ENCODE measurements at places on chromosomes 3 and 15. TPM values are rescaled to one million over a fixed set of nuclear protein-coding genes. Genes with fewer than 3 reads are reported as not detected.

GRCh38 chr3:30510596-30510995 lies 95.8 kb upstream of the TGFBR2 start:
- peaks cover 2% of the 10 kb centered on the region for H3K36me3 ChIP-seq
- peaks cover 3% of the 10 kb centered on the region for H3K4me1 ChIP-seq
- no peaks in the 10 kb centered on the region for H3K27me3 ChIP-seq

GRCh38 chr3:157111518-157111917 lies 48.4 kb downstream of the CCNL1 start:
- H3K36me3 ChIP-seq, result no peaks in the 10 kb centered on the region
- no peaks in the 10 kb centered on the region for H3K27me3 ChIP-seq
- DNase-seq, result no peak
- H3K4me1 ChIP-seq, result peaks cover 17% of the 10 kb centered on the region
- H3K27ac ChIP-seq, result no peak overlapping the region

DNA sequence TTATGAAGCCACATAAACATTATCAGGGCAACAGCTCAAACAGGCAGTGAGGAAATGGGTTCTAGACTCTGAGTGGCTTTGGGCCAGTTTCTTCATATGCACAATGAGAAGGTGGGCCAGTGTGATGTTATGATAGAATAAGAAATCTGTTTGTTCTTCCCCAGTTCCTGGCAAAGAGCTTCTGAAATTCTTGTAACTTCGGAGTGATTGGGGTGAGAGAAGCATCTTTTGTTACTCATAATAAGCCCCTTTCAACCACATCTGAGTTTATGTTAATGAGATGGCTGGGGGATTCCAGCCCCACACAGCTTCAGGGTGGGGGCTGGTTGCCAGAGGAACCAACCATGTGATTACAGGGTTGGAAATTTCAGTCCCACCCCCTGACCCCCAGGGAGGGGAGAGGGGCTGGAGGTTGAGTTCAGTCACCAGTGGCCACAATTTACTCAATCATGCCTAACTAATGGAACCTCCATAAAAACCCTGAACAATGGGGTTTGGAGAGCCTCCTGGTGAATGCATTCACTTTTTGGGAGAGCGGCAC lies 57.0 kb upstream of the FRMD4B start:
- peaks cover 11% of the 10 kb centered on the region for H3K27me3 ChIP-seq
- H3K4me3 ChIP-seq, result no peak overlapping the region
- no peaks in the 10 kb centered on the region for H3K36me3 ChIP-seq
- peaks cover 5% of the 10 kb centered on the region for H3K4me1 ChIP-seq
- no peak for DNase-seq

DNA sequence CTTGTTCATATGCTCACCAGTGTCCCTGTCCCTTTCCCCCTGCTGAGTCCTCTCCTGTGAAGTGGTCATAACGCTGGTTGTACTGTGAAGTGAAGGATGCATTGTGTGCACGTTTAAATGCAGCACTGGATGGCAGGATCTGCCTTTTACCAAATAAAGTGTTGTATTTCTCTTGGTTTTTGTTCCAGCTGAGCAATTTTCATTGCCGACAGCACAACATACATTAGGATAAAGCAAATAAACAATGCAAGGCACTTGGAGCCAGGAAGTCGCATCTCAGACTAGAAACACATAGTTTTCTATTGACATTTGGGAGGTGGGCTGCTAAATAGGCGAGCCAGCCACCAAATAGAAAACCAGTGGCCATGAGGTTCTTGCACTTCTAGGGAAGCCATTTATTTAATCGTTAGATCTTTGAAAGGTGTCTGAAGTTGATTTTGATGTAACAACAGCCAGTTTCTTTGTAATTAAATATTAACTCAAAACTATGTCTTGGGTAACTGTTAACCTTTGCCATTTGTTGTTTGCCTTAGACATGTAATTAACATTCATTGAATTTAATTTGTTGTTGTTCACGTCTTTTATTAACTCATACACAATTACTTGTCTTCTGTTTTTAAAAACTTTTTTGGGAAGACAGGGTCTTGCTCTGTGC lies 185.3 kb downstream of the FNDC3B start:
- DNase-seq, result no peak
- H3K27me3 ChIP-seq, result no peaks in the 10 kb centered on the region
- H3K4me3 ChIP-seq, result no peak overlapping the region
- no peaks in the 10 kb centered on the region for H3K4me1 ChIP-seq
- H3K27ac ChIP-seq, result no peak overlapping the region
- peaks cover under 1% of the 10 kb centered on the region for H3K36me3 ChIP-seq

GRCh38 chr3:57060089-57060821 lies at the start of gene SPATA12:
SPATA12 (plus strand) TSS chr3:57060664; CDS start chr3:57073695, 13,031 bp downstream.
- no peak within 1 kb of the TSS for H3K27ac ChIP-seq
- no peak for DNase-seq
- no peak within 1 kb of the TSS for H3K4me3 ChIP-seq
- H3K4me1 ChIP-seq, result peaks cover 7% of the 10 kb centered on the region
- H3K27me3 ChIP-seq, result peaks cover 9% of the 10 kb centered on the region
- H3K36me3 ChIP-seq, result no peaks in the 10 kb centered on the region

DNA sequence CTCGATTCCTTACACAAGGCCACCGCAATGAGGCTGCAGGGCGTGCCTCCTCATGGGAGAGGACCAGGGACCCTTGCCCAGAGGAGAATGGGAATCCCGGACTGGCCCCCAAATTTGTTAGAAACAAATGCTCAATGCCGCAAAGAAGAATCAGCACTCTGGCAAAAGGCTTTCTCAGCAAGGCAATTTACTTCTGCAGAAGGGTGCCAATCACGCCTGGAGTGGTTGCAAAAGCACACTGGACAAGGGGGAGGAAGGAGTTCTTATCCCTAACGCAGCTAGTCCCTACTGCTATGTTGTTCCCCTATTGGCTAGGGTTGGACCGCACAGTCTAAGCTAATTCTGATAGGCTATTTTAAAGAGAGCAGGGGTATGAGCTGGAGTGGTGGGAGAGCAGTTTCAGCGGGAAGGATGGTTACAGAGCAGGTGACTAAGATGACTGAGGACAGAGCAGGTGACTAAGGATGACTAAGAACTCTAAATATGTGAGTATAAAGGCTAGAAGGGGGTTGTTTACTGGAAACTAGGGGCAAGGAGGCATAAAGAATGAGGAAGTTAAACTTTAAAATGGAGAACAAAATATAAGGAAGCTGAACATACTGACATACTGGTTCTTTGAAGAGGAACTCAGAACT lies 48.5 kb downstream of the KATNBL1 start:
- no peaks in the 10 kb centered on the region for H3K4me1 ChIP-seq
- H3K27me3 ChIP-seq, result no peaks in the 10 kb centered on the region
- no peak overlapping the region for H3K27ac ChIP-seq
- peaks cover 80% of the 10 kb centered on the region for H3K36me3 ChIP-seq
- H3K4me3 ChIP-seq, result no peak overlapping the region
- no peak for DNase-seq

DNA sequence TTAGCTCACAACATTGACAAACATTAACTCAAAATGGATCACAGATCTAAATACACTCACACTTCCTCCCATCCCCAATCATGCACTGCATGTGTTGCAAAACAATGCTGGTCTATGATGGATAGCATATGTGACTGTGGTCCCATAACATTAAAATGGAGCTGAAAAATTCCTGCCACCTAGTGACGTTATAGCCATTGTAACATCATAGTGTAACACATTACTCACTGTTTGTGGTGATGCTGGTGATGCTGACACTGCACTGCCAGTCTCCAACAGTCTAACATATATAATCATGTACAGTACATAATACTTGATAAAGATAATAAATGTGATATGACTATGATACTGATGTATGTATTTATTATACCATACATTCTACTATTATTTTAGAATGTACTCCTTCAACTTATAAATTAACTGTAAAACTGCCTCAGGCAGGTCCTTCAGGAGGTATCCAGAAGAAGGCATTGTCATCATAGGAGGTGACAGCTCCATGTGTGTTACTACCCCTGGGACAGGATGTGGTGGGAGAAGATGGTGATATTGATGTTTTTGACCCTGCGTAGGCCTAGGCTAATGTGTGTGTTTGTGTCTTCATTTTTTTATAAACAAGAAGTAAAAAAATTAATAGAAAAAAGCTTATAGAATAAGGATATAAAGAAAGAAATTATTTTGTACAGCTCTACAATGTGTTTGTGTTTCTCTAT lies 41.3 kb downstream of the TXNRD3 start:
- peaks cover 2% of the 10 kb centered on the region for H3K36me3 ChIP-seq
- no peak overlapping the region for H3K4me3 ChIP-seq
- peaks cover 27% of the 10 kb centered on the region for H3K4me1 ChIP-seq
- H3K27me3 ChIP-seq, result no peaks in the 10 kb centered on the region
- peak overlapping the region; percentile 38 for H3K27ac ChIP-seq
- DNase-seq, result no peak

- no peak overlapping the region for H3K27ac ChIP-seq
- no peaks in the 10 kb centered on the region for H3K27me3 ChIP-seq
- H3K4me3 ChIP-seq, result no peak overlapping the region
- no peaks in the 10 kb centered on the region for H3K36me3 ChIP-seq
Observed at GRCh38 chr3:81349816-81350340, 411.6 kb downstream of the GBE1 start.

GRCh38 chr3:4907643-4908432 lies 71.4 kb upstream of the BHLHE40 start:
- peak overlapping the region; percentile 73 for H3K27ac ChIP-seq
- H3K4me1 ChIP-seq, result peaks cover 59% of the 10 kb centered on the region
- H3K36me3 ChIP-seq, result peaks cover 14% of the 10 kb centered on the region
- H3K27me3 ChIP-seq, result no peaks in the 10 kb centered on the region
- H3K4me3 ChIP-seq, result no peak overlapping the region

Gene NEO1
- 5.4 TPM for total RNA-seq

Gene IP6K2
- total RNA-seq, result 65.3 TPM
